Stimulated activated CD4-positive, alpha-beta T cell treated with anti-CD3 and anti-CD28 coated beads, Interleukin-12 subunit alpha, Interleukin-12 subunit beta, amount 100 ng/mL, for 24 hours (primary cell): ENCODE measurements at places on chromosomes 7 and 10.

- peak; percentile 11 for DNase-seq
These were observed at the start of gene FAM20C for GRCh38 chr7:191981-192649. Gene FAM20C (plus strand): TSS chr7:192571. CDS start chr7:193200, 629 bp downstream.

DNA sequence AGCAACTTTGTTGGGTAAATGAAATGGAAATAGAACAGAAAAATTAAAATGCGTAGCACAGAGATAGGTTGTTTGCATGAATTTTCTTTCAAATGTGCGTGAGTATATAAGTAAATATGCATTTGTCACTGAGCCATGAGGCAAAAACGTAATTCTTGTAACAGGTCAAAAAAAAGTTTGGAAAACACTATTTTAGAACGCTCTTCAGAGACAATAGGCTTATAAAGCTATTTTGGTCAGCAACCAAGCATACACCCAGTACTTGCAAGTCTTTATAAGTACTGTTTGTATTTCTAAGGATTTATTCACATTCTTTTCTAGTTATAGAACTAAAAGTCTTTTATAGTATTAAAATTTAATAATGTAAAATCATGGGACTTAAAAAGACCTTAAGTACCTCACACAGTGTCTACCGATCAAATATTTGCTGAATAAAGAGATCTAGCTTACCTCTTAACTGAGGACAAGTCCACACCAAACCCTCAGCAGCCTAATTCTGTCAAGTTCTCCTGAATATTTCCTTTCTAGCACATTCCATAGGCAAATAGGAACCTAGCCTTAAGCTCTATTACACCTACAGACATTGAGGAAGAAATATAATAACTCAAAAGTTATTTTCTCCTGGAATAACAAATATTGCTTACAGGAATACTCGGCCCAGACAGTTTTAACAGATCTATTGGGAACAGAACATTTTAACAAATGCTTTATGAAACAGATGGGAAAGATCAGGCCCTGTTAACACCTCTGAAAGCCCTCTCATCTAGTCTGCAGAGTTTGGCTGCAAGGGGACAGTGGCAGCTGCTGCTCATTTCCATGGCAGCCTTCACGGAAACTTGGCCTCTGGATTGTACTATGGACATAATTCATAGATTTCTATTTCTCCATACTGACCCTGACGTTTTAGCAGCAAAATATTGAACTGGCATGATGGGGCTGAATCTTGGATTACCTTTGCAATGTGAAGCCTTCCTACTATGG is 8.8 kb downstream of the CRPPA start:
- no peak for DNase-seq

GRCh38 chr10:86385806-86386205 is 19.2 kb upstream of the GRID1 start:
- no peak for DNase-seq

- DNase-seq, result no peak
These were observed 18.7 kb downstream of the CALD1 start for GRCh38 chr7:134798155-134798554.

GRCh38 chr10:51129946-51130544 is 55.8 kb downstream of the PRKG1 start:
- no peak for DNase-seq

DNA sequence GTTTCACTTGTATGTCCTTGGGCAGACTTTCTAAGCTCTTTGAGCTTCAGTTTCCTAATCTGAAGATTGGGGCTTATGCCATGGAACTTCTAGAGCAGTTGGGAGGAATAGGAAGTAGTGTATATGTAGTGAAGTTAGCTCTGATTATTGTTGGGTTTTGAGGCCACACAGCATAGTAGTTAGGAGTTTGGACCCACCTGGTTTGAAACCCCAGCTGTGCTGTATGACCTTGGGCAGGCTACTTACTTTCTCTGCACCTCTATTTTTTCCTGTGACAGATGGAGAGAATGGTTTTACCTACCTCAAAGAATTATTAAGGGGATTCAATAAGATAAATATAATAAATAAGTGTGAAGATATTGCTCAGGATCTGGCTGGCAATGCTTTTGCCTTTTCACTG is 61.4 kb upstream of the ADRB1 start:
- no peak for DNase-seq

DNA sequence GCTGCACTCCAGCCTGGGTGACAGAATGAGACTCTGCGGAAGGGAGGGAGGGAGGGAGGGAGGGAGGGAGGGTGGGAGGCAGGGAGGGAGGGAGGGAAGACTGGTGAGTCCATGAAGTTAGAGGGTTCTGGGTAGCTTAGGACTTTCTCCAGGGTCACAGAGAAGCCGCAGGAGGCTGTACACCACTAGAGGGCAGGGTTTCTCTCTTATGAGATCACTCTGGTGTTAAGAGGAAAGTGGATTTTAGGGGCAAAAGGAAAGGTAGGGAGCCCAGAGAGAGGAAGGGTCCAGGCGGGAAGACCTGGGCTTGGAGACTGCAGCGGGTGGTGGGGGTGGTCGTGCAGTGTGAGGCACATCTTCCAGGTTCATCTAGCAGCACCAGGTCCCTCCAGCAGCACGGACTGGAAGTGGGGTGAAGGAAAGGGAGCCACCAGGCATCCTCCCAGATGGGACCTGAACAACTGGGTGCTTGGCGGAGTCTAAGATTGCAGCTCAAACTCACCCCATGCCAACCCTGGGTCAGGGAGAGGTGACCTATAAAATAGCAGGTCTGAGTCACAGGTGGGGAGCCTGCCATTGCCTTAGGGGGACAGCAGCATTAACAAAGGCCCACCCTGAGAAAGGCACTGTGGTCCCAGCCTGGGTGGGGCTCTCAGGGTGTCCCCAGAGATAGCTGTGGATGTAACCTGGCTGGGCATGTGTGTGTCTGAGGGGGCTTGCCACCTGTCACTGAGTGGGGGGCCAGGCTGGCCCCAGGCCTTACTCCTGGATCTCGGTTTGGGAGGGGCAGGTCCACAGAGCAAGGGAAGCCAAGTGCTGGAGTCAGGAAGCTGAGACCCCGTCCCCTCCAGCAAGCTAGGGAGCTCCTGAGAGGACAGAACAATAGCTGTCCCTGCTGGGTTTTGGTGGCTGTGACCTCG is 48.5 kb upstream of the SLC29A3 start:
- DNase-seq, result no peak

DNA sequence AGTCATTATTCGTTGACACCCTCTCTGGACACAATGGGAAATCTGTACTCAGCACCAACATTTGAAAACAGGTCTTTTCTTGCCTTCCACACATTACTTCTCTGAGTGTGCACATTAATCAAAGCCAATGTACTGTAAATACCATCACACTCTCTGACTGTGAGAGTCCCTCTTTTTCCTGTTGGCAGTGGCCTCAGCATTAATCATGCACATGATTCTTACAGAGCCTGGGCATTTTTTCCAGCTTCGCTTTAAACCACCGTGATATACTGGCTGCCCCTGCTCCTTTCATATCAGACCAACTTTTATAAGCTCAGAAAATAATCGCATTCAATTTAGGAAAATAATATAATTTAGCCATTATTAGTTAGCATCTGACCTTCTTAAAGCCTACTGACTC is 919.4 kb upstream of the LRRTM3 start:
- DNase-seq, result no peak

GRCh38 chr7:131774419-131775220 is 218.2 kb upstream of the PODXL start:
- DNase-seq, result no peak

GRCh38 chr7:69203871-69204270 is 394.4 kb upstream of the AUTS2 start:
- no peak for DNase-seq

- no peak for DNase-seq
These were observed 154.3 kb downstream of the ELAPOR2 start for GRCh38 chr7:86904949-86905834.

DNA sequence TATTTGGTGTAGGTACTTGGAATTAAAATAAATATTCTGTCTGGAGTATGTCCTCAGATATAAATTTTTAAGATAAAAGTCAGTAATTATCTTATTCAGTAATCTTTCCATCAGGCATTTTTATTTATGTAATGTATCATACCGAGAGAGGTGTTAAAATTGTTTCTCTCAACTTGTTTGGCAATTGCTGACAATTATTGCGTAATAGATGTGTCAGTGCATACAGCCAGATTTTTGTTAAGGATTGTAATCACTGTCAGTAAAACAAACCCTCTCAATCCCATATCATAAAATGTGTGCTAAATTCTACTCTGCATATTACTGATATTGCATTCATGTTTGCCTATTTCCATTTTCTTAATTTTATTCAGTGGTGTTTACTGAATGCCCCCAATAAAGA is 69.2 kb downstream of the CNTNAP2 start:
- no peak for DNase-seq

DNA sequence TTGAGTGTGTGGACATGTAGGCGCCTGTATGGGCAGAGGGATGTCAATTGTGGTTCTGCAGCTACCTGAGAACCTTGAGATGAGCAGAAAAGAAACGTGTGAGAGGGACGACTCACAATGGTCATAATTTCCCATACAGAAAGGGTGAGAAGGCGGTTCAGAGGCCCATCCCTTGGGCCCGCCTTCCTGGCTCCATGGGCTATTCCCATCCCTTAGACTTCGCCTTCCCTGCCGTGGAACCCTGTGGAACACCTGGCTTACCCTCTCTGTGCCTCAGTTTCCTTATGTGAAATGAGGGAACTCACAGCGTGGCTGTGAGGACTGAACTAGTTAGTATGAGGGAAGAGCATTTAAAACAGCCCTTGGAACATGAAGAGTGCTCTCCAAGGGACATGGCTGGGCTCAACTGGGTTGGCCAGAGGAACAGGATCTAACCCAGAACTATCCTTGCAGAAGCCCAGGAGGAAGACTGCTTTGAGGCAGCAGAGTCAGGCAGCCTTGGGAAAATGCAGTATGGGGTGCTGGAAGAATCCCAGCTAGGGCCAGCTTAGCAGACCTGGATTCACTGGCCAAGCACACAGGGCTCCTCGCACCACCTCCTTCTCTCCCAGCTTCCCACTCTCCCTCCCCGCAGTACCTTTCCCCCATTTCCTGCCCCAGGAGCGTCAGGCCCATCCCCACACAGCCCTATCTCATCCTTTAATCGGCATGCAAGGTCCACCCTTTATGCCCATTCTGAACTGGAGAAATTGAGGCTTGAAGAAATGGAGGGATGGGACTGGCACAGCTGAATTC is 11.1 kb upstream of the ZMIZ1 start:
- DNase-seq, result no peak
